Stimulated activated CD4-positive, alpha-beta T cell treated with anti-CD3 and anti-CD28 coated beads, Interleukin-1b, Interleukin-23, amount 100 ng/mL, for 4 hours (primary cell): ENCODE measurements at places on chromosomes 6 and 20.

- no peak for DNase-seq
These were observed 118.0 kb upstream of the IRAK1BP1 start for GRCh38 chr6:78749326-78749725.

DNA sequence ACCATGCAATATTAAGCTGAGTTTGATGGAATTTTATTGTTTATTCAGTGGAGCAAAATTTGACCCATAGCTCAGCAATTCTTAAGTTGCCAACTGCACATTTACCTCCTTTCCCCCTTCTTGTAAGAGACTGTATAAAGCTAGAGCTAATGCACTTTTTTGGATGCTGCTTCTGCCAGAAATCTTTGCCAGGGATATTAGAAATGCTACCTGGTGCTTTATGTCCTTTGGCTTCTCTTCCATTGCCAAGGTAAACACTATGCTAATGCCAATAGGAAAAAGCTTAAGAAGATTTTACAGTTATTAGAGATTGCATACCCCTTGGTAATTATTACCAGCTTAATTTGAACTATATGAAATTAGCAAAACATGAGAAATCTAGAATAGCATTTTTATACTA, 79.0 kb upstream of the OGFRL1 start:
- no peak for DNase-seq

GRCh38 chr20:51972056-51972455, 169.7 kb upstream of the SALL4 start:
- no peak for DNase-seq

- DNase-seq: no peak
These were observed 6.8 kb downstream of the HDDC2 start for GRCh38 chr6:125294925-125295324.

DNA sequence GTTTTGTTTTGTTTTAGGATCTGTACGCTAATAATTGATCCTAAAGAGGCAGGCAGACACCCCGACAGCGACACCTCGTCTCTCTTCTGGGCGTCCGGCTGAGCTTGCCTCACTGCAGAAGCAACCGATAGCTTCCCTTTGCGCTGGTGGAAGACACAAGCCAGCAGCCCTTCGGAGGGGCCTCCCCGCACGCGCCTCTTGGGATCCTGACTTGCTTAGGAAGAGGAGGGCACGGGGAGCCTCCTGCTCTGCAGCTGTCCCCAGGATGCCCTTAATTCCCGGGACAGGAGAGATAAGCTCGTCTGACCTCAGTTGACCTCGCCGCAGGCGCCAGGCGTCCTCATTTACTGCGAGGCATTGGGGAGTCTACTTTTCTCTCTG, 94.0 kb downstream of the CD83 start:
- no peak for DNase-seq

- DNase-seq: no peak
These were observed 63.6 kb downstream of the IPCEF1 start for GRCh38 chr6:154292855-154293519.

GRCh38 chr6:55528624-55529023, 50.4 kb downstream of the HMGCLL1 start:
- no peak for DNase-seq

GRCh38 chr6:104718672-104719071, 141.0 kb downstream of the HACE1 start:
- DNase-seq: no peak

GRCh38 chr6:145544514-145544913, 190.8 kb downstream of the EPM2A start:
- DNase-seq: no peak

- no peak for DNase-seq
These were observed 15.7 kb downstream of the CNKSR3 start for GRCh38 chr6:154494592-154495311.

- DNase-seq: no peak
These were observed 350.8 kb downstream of the RNGTT start for GRCh38 chr6:88612631-88613030.

DNA sequence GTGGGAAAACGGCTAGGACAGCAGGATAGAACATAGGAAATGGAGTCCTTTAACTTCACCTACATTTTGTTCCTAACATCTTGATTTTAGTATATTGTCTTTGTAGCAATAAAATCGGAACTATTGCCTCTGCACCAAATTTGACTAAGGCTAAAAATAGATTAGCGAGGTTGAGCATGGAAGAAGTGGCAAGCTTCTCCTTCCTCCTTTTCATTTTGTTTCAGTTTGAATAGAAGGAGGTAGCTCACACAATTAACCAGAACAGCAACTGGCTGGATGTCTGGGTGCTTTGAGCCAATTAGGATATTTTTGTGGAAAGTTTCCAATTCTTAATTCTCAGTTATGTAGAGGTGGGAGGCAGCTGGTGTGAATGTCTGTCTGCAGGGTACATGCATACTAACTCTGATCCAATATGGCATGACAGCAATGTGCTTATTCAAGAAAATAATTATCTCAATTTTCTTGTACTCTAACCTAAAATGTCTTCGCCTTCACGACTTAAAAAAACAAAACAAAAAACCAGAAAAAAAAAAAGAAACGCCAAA, 3.1 kb upstream of the HECA start:
- DNase-seq: no peak

GRCh38 chr20:53934421-53935343, 135.7 kb downstream of the BCAS1 start:
- DNase-seq: no peak

GRCh38 chr20:53890443-53891305, 179.7 kb downstream of the BCAS1 start:
- DNase-seq: no peak

DNA sequence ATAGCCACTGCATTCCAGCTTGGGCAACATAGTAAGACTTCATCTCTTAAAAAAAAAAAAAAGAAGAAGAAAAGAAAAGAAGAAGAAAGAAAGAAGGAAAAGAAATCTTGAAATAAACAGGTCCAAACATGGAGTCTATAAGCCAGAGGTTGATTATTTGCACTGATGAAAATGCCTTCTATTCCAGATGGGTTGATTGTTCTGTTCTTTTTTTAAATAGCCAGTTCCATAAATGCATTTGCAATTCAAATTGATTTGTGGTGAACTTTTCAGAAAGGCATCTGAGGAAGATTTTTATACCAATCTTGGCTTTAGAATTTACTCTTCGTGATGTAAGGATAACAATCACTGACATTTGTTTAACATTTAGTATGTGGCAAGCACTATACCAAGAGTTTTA, 243.8 kb upstream of the PLN start:
- no peak for DNase-seq
